Urinary bladder (tissue), 4 donors: ENCODE measurements at places on chromosomes 1 and 21. TPM values are rescaled to one million over a fixed set of nuclear protein-coding genes. Genes with fewer than 3 reads are reported as not detected.

The ZNF593OS gene
- total RNA-seq, result not detected

The TNFSF18 gene
- 0.53 TPM for total RNA-seq

The BGLAP gene
- 0.42 TPM for total RNA-seq

The AIRE gene
- total RNA-seq, result 0.11 TPM

The POLR3C gene
- total RNA-seq, result 25.6 TPM

The HLX gene
- total RNA-seq, result 12.9 TPM

The CYP4B1 gene
- total RNA-seq, result 56.6 TPM

- no peak for DNase-seq
Observed at GRCh38 chr1:165187031-165188009, 169.2 kb downstream of the LMX1A start.

DNA sequence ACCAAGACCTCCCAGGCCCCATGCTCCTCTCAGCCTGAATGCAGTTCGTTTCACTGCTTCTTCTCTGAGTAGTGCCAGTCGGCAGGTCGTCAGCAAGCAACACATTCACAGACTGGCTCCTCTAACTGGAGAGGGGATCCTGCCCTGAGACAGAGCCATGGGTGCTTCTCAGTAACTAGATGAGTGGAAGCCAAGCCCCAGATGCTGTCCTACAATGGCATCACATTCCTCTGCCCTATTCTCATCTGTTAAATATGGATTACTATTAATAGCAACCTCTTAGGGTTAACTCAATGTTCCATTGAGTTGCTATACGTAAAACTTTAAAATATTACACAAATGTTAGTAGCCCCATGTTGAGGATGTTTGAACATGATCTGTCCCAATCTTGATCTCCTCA is 84.2 kb upstream of the S1PR1 start:
- no peak for DNase-seq

DNA sequence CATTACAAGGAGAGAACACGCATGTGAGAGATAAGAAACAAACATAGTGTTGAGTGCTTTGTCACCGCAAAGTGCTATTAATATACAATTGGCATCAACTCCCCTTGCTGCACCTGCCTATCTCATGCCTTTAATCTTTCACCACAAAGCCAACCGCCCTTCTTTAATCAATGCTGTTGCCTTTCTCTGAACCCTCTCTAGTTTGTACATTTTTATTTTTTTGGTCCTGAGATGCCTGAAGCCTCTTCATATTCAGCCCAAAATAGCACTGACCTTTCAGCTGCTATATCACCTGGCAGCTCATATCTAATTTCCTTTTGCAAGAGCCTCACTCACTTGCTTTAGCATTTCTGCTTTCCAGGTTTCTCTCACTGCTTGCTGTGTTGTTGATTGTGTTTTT is 504.7 kb downstream of the NUF2 start:
- no peak for DNase-seq

DNA sequence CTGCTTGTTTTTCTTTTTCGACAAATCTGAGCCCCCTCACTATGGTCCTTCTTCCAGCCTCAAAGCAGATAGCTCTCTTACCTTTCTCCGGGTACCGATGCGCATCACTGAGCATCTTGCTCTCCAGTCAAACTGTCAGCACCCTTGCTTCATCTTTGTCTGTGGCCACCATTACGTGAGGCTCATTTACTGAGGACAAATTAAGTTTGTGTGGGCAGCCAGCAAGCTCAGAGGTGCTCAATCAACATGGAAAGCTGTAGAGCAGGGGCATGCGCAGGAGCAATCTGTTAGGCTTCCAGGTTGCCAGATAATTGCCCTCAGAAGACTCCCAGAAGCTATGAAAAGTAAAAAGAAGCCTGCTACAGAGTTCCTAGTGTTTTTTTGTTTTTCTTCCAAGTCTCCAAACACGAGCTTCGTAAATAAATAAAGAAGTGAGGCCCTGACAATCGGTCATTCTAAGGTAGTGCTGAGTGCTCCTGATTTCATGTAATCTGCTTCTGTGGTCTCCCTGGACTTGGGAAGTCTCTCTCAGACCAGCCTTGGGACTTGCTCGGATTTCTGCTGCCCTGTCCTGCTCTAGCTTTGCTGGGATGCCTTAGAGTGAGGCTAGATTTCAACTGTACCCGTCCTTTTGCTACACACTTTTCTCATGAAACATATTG is 1.8 kb downstream of the C1orf53 start:
- no peak for DNase-seq

- no peak for DNase-seq
Observed at GRCh38 chr1:26959722-26960624, at the start of gene KDF1. TSS of gene KDF1 (minus strand) at chr1:26960468. CDS start at chr1:26952380, 8,088 bp downstream.

GRCh38 chr1:17913326-17914115 is 158.4 kb downstream of the ACTL8 start:
- DNase-seq, result no peak

- no peak for DNase-seq
Observed at GRCh38 chr1:165169028-165169427, 187.5 kb downstream of the LMX1A start.

- DNase-seq, result no peak
Observed at GRCh38 chr21:44924606-44925377, 4.1 kb upstream of the ITGB2 start.

- DNase-seq, result no peak
Observed at GRCh38 chr21:40152476-40152875, 285.2 kb downstream of the PCP4 start.

GRCh38 chr1:81517987-81518386 is 282.7 kb upstream of the ADGRL2 start:
- DNase-seq, result no peak

- no peak for DNase-seq
Observed at GRCh38 chr1:31752952-31753475, 11.1 kb downstream of the ADGRB2 start.
